ENCODE measurements at places on chromosomes 11 and 22.

- DNase-seq = peak; percentile 26
Observed at GRCh38 chr11:71986131-71986530, 12.6 kb upstream of the IL18BP start.

DNA sequence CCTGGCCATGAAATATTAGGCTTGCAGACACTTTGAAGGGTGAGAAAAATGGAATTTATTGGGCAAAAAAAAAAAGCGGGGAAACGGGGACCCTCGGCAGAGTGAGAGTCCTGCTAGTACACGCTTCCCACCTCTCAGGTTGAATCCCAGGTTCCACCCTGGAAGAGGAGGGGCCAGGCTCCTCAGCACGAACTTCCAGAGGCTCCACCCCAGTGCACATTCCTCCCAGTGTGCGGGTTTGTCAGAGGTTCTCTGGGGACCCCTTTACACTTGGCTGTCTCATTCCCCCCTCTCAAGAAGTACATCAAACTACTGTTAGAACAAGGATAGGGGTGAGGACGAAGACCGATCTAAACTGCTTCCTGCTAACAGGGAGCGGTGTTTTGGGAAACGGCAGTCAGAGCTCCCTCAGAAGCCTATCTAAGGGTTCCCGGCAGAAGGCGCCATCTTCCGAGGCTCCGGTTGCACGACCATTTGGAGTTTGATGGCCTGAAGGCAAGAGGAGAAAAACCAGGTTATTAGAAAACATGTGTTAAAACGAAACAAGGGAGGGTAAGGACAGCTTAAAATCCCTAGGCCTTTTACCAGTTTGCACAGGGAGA, 27.5 kb downstream of the FOLR3 start:
- no peak for DNase-seq

DNA sequence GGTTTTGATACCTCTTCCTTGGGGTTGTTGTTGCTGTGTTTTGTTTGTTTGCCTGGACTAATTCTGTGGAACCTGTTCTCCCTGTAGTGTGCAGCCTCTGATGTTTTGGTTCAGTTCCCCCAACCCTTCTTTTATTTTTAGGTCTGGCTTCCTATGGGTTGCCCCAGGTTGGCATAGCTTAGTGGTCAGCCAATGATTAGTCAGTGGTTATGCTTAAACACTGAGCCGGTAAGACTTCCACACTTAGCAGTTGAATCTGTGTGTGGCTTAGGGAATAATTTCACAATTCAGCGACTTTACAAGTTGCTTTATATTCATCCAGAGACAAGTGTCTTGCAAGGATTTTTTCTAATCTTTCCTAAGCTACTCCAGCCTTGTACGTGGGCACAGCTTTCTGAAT, 78.6 kb upstream of the CLPB start:
- no peak for DNase-seq

DNA sequence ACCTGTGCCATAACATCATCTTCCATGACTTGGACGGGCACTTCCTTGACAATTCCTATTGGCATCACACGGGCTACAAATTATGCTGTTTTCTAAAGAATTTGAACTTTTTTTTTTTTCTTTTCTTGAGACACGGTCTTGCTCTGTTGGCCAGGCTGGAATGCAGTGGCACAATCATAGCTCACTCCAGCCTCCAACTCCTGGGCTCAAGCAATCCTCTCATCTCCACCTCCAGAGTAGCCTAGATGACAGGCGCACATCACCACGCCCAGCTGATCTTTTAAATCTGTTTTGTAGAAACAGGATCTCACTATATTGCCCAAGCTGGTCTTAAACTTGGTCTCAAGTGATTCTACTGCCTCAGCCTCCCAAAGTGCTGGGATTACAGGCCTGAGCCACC, 3.3 kb upstream of the CRYBB3 start:
- DNase-seq = no peak

GRCh38 chr11:90321018-90321417, 98.2 kb upstream of the CHORDC1 start:
- DNase-seq = peak; percentile 6

DNA sequence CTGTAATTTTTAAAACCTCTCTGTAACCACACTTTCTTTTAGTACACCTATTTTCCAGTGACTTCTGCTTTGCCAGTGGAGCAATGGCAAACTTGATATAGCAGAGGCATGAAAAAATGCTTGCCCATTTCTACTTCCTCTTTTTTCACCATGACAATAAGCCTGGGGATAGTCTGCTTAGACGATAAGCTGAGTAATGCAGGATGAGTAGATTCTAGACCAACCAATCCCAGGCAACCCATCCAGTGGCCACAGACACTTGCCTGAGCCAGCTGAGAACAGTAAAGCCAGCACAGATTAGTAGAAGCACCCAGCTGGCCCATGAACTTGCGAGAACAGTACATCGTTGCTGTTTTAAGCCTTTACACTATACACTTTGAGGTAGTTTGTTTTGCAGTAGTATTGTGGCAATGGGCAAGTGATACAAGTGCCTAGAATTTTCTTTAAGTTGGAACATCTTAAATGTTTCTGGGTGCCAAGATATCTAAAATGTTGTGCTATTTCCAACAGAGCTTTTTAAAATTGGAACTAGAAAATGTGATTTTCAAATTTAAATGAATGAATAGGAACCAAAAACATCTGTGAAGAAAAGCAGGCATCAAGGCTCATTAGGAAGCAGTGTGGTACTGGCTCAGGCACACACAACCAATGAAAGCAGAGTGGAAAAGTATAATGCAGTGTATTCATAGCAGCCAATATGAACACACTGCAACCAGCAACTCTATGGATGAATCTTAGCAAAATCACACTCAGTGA, 37.7 kb downstream of the DDI1 start:
- no peak for DNase-seq

DNA sequence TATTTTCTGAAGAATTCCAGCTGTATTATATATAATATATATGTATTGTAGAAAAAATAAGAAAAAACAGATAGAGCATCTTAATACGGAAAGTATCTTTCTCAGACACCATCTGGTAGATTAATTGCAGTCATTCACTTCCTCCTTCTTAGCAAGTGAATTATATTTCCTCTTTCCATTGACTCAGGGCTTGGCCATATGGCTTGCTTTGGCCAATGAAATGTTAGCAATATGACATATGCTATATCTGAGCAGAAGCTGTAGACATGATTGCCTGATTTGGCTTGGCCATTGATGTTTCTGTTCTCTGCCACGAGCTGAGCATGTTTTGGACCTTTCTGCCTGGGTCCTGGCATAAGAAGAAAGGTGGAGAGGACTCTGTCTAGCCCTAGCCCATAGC, 34.4 kb upstream of the ZBED5 start:
- DNase-seq = no peak

DNA sequence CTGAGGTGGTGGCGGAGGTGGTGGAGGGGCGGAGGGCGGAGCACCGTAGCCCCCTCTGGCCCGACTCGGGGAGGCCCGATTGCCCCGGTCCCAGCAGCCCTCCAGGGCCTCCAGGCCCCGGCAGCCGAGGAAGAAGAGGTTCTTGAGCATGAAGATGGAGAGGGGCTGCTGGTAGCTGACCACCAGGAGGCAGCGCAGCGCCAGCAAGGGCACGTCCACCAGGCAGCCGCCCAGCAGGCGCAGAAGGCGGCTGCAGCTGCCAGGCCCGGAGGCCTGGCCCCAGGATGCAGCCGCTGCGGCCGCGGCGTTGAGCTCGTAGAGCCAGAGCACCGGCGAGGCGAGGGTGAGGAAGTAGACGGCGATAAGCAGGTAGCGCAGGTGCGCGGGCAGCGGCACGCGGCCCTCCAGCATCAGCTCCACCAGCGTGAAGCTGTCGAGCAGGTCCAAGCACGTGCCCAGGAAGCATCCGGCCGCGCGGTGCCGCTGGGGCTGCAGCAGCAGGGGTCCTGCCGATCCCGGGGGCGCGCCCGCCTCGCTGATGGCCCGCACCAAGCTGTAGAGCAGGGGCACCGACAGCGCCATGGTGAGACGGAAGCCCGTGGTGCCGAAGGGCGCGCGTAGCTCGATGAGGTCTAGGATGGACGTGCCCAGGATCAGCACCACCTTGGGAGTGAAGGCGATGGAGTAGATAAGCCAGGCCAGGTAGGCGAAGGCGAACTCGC, 1.5 kb downstream of the TMEM121B start:
- peak; percentile 23 for DNase-seq

- DNase-seq = peak; percentile 30
Observed at GRCh38 chr11:7278314-7278917, 26.7 kb downstream of the SYT9 start.

GRCh38 chr22:27797520-27798391, 3.8 kb downstream of the MN1 start:
- DNase-seq = no peak

Measured in activated CD4-positive, alpha-beta T cell treated with anti-CD3 and anti-CD28 coated beads, Interleukin-10, Interleukin-2, amounts not matched to agents 100 ng/mL and 50 ng/mL, durations not matched to agents 16 hours and 8 hours (primary cell).